CD4-positive, alpha-beta T cell treated with Interleukin-17A for 1 hour (primary cell): ENCODE measurements at places on chromosomes 1 and 21.

DNA sequence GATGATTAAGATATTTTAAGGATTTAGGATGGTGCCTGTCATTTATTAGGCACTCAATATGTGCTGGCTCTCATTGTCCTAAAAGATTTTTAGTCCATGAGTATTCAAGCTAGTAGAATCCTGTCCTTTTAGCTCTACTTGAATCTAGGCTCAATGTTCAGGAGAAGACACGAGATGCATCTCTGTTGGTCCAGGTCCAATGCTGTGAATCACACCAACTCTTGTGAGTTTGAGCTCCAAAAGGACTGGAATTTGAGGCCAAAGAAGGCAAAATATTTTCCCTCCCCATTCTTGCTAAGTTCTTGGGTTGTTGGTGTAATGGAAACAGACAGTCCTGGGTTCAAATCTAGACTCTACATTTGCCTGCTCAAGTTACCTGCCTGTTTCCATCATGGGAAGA, 1.4 kb upstream of the PODN start:
- no peak for DNase-seq

DNA sequence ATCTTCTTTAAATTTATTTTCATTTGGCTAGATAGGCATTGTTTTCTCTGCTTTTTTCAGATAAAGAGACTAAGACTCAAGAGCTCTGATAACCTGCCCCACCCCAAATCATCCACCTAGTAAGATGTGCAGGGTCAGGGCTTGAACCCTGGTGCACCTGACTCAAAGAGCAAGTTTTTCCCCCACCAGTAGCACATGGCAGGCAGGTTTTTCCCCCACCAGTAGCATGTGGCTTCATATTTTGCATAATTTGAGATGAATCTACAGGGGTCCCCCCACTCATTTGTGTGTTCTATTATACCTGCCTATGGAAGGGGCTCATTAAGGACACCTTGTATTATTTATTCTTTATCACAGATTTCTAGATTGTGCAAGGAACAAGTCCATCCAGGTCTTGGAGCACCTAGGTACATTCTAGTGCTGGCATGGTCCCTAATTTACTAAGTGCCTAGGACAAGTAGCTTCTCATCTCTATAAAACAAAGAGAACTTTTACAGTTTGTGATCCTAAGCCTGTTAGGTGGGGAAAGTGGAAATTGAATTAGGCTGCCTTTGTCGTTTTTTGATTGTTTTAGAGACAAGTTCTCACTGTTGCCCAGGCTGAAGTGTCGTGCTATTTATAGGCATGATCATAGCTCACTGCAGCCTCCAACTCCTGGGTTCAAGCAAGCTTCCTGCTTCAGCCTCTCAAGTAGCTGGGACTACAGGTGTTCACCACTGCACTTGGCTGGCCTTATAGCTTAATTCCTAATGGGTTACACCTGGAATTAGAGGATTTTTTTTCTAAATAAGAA, 13.2 kb upstream of the CTSE start:
- no peak for DNase-seq

GRCh38 chr1:214301526-214301925, 20.6 kb downstream of the SMYD2 start:
- DNase-seq = no peak

GRCh38 chr1:15943992-15944307, 32.0 kb downstream of the ZBTB17 start:
- DNase-seq = no peak
